ENCODE measurements at places on chromosomes 2 and 18.
A peak's percentile ranks its signal among the peaks of the same experiment; 100 is the strongest.

- no peak for DNase-seq
Observed at GRCh38 chr18:75003764-75004690, 204.9 kb downstream of the PTGR3 start.

- no peak for DNase-seq
Observed at GRCh38 chr18:22344908-22345670, 72.6 kb downstream of the CTAGE1 start.

DNA sequence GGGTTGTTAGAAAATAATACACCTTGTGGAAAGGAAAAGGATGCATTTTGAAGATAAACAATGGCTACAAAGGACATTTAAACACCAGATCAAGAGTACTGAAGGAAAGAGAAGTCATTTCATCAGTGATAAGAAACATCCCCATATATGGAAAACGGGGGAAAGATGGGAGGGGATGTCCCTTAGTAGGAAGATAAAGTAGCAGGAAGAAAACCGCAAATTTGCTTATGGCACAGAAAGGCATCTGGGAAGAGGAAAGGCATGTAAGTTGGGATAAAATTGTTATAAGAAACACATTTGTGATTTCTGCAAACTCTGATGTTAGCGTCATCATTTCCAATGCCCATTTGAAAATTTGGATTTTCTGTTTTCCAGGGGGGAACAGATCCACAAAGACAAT lies 10.5 kb upstream of the LYPD1 start:
- no peak for DNase-seq

GRCh38 chr2:113376913-113377445 lies 60.5 kb upstream of the ZNG1B start:
- no peak for DNase-seq

GRCh38 chr18:13464432-13465123 lies 246.0 kb downstream of the LDLRAD4 start:
- no peak for DNase-seq

GRCh38 chr2:128543646-128544045 lies 225.0 kb upstream of the HS6ST1 start:
- DNase-seq: no peak

DNA sequence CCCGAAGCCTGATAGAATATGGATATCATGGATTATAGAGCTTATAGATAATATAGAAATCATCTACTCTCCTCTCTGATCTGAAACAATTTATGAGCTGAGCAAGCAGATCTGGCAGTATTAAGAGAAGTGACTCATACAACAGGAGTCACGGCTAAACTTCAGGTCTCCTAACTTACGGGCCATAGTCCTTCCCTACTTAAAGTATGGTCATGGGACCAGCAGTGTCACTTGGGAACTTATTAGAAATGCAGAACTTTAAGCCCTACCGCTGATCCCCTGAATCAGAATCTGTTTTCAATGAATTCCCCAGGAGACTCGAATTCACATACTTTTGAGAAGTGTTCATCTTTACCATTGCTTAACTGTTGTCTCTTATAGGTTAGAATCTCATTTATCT lies 195.7 kb upstream of the FANCL start:
- no peak for DNase-seq

- no peak for DNase-seq
Observed at GRCh38 chr18:57212678-57213077, 65.8 kb downstream of the BOD1L2 start.

DNA sequence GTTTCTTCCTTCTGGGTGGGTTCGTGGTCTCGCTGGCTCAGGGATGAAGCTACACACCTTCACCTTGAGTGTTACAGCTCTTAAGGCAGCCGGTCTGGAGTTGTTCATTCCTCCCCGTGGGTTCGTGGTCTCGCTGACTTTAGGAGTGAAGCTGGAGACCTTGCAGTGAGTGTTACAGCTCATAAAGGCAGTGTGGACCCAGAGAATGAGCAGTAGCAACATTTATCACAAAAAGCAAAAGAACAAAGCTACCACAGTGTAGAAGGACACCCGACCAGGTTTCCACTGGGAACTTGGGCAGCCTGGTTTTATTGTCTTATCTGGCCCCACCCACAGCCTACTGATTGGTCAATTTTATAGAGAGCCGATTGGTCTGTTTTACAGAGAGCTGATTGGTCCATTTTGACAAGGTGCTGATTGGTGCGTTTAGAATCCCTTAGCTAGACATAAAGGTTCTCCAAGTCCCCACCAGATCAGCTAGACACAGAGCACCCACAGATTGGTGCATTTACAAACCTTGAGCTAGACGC lies 20.1 kb upstream of the ROCK1 start:
- DNase-seq: no peak

DNA sequence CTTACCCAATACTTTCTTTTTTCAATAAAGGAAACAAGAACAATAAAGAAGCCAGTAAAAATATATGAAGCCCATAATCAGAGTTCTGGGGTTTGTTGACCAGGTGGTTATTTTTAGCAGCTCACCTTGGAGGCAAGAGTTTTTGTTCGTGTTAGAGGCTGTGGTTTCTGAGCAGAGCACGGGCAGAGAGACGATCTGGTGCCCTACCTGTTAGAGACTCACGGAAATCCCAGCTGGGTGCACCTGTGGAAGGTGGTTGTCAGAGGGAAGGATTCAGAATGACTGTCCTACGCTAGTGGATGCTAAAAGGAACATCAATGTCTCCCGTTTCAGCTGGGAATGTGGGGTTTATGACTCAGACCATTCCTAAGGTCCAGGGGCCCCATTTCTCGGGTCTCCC lies 87.6 kb downstream of the NRP2 start:
- no peak for DNase-seq

DNA sequence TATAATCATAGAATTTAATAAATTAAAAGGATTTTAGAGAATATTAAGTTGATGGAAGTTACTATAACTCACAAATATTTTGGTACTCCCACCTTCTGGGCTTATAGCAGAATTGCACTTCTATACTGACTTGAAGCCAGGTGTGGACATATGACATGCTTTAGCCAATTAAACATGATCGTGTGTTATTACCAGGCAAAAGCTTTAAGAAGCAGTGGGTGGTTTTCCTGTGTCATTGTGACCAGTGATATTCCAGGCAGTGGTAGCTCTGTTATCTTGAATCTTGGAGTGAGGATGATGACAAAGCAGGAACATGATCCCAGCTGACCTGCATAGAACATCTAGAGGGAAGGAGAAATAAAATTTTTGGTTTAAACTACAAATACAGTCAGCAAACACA lies 370.9 kb upstream of the ZEB2 start:
- no peak for DNase-seq

DNA sequence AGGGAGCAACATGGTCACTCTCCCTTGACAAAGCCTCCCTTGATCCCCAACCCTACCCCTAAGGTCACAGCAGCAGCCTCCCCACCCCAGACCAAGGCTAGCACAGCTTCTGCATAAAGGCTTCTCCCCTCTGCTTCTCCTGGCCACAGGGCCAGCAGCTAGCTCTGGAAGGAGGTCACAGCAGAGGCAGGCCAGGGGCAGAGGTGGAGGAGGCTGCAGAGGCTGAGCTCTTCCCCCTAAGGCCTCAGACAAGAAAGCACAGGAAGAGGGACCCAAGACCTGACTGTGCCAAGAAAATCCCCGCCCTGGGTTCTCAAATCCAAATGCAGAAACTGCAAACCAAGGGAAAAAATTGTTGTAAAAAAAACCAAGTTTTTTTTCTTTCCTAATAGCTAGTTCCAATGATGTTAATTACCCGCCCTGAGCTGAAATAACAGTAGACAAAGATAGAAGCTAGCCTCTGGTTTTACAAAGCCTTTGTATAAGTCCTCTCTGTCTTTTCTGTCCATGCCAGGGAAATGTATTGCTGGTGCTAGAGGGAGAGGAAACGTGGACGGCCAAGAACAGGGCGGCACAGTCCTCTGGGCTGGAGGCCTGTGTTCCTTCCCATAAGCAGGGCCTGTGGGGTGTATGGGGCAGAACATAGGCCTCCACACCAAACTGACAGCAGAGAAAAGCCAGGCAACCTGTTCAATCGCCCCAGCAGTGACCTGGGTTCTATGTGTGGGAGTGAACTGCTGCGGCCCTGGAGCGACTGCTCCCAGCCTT lies 79.5 kb downstream of the POLR1A start:
- no peak for DNase-seq

DNA sequence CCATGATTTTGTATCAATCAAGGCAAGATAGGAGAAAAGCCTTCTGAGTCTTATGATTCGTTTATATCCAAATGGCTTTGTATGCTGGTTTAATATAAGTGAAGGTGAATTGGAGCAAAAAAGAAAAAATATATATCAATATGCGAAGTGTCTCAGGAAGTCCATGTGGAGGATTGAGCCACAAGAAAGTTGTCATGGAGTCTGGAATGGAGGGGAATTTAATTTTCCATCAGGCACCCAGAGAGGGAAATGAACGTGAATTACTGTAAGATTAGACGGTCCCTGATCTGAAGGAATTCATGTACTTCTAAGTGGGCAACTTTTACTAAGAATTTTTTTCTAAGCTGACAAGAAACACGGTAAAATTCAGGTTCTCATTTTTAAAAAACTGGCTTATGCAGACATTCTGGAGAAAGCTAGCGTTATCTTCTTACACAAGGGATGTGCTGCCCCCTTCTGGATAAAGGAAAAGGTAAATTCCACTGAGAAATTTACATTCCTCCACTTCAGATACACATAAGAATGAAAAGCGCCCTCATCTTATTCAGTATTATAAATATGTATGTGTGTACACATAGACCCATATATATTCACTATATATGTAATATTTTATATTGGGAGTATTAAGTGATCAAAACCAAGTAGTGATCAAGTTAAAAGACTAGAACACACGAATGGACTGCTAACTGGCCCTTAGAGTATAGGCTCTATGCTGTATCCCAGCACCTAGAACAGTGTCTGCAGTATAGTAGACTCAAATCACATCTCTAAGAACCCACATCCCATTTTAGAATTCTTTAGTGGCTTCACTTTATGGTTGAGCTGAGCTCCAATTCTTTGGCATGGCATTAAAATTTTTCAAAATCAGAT lies 289.0 kb upstream of the TFPI start:
- no peak for DNase-seq

GRCh38 chr2:162297925-162298552 lies 20.4 kb downstream of the IFIH1 start:
- no peak for DNase-seq

- DNase-seq: no peak
Observed at GRCh38 chr2:30127016-30127893, 19.6 kb upstream of the YPEL5 start.

- DNase-seq: no peak
Observed at GRCh38 chr18:22314420-22314819, 103.3 kb downstream of the CTAGE1 start.

DNA sequence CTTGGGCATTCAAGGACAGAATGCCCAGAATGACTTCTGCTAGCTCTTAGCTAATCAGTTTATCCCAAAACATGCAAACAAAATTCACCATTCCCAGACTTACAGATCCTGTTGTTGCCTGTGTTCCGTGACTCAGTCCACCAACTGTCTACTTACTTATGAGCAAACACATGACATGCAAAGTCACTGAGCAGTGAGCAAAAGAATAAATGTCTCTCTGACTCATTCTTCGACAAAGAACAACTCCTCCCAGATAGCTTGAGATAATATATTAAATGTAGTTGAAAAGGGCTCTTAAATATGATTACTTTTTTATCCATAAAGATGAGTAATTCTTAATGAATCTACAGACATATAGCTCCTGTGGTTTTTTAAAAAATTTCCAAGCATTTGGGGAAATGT lies 9.0 kb upstream of the CREG2 start:
- DNase-seq: no peak

- DNase-seq: no peak
Observed at GRCh38 chr2:107936433-107937359, 49.6 kb upstream of the SLC5A7 start.

- DNase-seq: no peak
Observed at GRCh38 chr2:121063471-121063870, 221.5 kb downstream of the TFCP2L1 start.

- no peak for DNase-seq
Observed at GRCh38 chr2:119371111-119371510, 4.3 kb downstream of the DBI start.

GRCh38 chr18:68935686-68936085 lies 137.8 kb downstream of the CCDC102B start:
- no peak for DNase-seq

DNA sequence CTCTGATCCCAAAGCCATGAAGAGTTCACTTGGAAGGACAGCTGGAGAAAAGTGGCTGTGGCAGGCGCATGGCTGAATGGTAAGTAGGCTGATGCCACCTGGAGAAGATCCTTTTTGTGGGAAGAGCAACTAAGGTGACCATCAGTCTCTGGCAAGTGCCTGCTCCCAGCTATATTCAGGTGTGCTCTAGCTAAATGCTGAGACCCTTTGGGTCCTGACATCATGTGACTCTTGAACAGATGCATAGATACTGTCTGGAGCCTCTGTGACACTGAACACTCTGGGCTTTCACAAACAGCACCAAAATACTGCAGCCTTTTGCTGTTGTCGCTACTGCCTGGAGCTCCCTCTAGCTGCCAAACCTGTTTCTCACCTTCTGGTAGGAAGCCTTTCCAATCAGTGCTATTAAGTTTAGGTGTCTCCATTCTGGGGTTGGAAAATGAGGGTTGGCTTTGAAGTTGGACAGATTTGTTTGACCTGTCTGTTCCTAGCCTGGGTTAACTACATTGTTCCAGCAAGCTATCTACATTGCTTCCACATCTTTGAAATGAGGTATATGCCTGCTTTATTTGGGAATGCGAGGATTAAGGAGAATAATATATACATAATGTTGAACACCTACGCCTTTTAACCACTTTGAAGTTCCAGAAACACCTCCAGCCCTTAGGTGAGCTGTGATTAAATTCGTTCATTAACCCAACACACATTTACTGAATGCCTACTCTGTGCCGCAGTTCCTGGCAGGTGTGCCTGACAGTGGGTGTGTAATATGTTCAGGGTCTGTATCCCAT lies 3.1 kb downstream of the EGR4 start:
- DNase-seq: peak; percentile 65

GRCh38 chr2:19635951-19636510 lies 265.8 kb downstream of the TTC32 start:
- no peak for DNase-seq

- DNase-seq: no peak
Observed at GRCh38 chr2:43217228-43218154, 8.9 kb downstream of the ZFP36L2 start.

DNA sequence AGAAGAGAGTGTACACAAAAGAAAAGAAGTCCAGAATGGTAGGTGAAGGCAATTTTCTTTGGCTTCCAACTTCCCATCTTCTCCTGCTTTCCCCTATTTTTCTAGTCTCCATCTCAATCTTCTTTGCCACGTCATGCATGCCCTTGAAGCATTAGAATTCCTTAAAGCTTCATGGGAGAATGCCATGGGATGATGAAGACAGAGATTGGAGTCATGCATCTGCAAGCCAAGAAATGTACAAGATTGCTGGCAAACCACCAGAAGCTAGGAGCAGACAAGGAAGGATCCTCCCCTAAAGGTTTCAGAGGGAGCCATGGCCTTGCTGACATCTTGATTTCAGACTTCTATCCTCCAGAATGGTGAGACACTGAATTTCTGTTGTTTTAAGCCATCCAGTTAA lies 305.9 kb downstream of the HRH4 start:
- DNase-seq: no peak
